ENCODE measurements at places on chromosomes 13 and 19. TPM values are rescaled to one million over a fixed set of nuclear protein-coding genes. Genes with fewer than 3 reads are reported as not detected.
A peak's percentile ranks its signal among the peaks of the same experiment; 100 is the strongest.

The OLFM4 gene
- 0.27 TPM for polyA plus RNA-seq

The KCNJ14 gene
- polyA plus RNA-seq, result 0.33 TPM

The LRRC25 gene
- polyA plus RNA-seq, result 7.0 TPM

The IZUMO2 gene
- polyA plus RNA-seq, result not detected

The RASAL3 gene
- 1.8 TPM for polyA plus RNA-seq

The CDX2 gene
- polyA plus RNA-seq, result not detected

The CCDC8 gene
- polyA plus RNA-seq, result 20.4 TPM

GRCh38 chr13:32426990-32427851, 709 bp downstream of the N4BP2L1 start:
- DNase-seq, result no peak

DNA sequence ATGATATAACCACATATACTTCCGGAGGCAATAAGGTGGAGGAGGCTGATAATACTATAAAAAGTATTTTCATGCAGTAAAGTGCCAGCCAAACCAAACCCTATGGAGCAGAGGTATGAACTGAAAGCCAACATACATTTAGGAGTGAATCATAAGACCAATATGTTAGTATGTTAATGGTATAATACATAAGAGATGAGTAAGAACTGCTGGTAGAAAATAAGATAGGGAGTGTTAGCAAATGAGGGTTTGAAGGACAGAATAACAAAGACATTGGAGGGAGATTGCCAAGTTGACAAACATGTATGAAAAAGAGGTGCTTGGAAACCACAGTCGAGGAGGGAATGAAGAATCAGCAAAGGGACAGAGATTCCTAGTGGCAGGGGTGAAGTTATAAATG, 10.8 kb downstream of the ENOX1 start:
- DNase-seq, result no peak

DNA sequence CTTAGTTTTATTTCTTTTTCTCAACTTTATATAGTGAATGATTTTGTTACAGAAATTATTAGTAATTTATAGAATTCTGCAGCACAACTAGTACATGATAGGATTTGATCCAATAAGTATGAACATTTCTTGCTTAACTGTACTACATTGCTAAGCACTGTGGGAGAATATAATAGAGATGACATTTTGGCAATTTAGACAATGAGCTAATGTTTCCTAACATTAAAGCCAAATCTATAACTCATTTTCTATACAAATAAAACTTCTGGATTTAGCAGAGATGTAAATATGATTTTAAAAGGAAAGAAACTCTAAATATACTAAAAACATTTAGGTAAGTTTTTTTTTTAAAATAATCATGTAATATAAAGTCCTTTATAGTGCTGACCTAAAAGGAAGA, 87.3 kb downstream of the FNDC3A start:
- no peak for DNase-seq

- no peak for DNase-seq
These were observed 783.3 kb upstream of the ATXN8OS start for GRCh38 chr13:69324090-69324886.

DNA sequence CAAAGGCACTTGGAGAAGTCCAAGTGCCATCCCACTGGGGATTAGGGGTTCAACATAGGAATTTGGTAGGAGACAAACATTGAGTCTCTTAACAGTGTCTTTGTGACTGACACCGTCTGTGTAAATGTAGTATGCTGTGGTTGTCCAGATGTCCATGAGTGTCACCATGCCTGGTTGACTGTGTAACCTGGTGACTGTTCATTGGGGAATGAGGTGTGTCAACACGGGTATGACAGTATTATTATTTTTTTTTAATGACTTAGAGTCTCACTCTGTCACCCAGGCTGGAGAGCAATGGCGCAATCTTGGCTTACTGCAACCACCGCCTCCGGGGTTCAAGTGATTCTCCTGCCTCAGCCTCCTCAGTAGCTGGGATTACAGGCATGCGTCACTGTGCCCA, 16.2 kb downstream of the PKN1 start:
- DNase-seq, result no peak

GRCh38 chr19:56577719-56578602, 10.7 kb downstream of the ZNF470 start:
- no peak for DNase-seq

DNA sequence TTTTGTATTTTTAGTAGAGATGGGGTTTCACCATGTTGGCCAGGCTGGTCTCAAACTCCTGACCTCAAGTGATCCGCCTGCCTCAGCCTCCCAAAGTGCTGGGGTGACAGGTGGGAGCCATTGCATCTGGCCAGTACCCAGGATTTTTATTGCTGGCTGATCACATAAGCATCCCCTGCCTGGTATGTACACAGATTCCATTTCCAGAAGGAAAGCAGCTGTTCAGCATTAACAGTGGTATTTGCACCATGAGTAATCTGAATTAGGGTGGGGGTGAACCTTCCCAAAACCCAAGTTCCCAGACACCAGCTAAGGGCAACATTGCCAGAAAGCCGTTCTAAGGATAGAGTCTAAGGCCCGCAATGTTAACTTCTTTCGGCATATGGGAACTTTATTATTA, 7.3 kb downstream of the ZNF555 start:
- DNase-seq, result no peak

- DNase-seq, result no peak
These were observed 20.9 kb upstream of the ATP11A start for GRCh38 chr13:112668924-112669323.

DNA sequence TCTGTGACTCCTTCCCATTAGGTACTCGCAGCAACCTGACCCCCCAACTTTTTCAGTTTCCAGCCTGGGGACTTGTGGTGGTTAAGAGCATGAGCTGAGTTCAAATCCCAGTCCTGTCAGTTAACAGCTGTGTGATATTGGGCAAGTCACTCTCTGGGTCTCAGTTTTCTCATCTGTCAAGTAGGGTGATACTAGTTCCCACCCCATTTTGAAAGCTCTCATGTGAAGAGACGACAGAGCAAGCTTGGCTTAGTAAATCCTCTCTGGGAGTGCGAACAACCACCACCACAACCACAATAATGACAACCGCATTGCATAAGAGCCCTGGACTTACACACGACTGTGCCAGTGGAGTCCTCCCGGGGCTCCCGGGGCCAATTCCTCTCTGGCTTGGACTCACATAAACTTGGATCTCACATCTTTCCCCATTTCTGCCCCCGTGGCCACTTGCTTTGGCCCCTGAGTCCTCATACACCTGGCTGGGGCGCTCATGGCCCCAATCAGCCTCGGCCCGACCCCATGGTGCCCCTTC, 454 bp downstream of the BLVRB start:
- DNase-seq, result no peak

GRCh38 chr19:2420490-2420889, 6.9 kb downstream of the TIMM13 start:
- DNase-seq, result no peak

GRCh38 chr13:45185286-45185685, 15.6 kb downstream of the KCTD4 start:
- DNase-seq, result no peak

GRCh38 chr13:91889641-91890040, 491.2 kb downstream of the GPC5 start:
- no peak for DNase-seq

DNA sequence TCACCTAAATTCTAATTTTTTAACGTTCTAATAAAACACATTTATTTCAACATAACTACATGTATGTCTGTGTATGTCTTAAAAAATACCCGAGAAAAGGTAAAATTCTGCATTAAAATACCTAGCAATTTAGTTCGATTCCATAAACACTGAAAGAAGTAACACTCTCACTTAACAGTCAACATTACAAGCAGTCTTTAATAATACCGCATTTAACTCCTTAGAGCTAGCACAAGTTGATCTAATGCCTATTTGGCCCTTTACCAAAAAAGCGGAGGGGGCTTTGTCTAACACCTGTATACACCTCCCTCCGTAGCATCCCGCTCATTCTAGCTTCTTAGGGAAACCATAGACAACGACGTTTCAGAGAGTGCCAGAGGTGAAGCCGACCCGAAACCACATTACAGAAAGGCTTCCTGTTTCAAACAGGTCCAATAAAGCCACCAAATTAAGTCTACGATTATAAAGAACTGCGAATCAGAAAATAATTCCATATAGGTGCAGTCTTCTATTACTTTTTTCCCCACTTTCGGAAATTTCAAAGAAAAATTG, 1.2 kb downstream of the SPART start:
- DNase-seq, result no peak

GRCh38 chr19:9818175-9818733, 625 bp downstream of the FBXL12 start:
- DNase-seq, result no peak

GRCh38 chr13:34308725-34309124, 490.8 kb downstream of the RFC3 start:
- DNase-seq, result no peak

DNA sequence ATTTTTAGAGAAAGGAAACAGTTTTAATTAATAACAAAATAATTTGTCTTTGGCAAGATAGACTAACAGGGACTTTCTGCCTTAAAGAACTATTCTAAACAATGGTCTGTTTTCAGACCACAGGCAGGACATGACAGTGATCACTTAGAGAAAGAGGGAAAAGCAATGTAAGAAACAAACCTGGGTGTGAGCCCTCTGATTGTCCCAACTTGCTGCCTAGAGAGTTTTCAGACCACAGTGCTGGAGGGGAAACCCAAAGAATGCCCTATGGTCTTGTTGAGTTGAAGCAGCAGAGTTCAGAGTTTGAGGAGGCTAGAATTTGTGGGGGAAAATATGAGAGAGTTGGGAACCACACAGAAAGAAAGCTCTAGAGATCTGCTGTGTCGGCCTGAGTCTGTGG, 38.1 kb downstream of the DGKH start:
- no peak for DNase-seq

GRCh38 chr13:24693862-24694471, 13.8 kb downstream of the ATP12A start:
- DNase-seq, result peak; percentile 15

GRCh38 chr13:31761951-31762350, 22.6 kb downstream of the RXFP2 start:
- DNase-seq, result no peak

GRCh38 chr13:38686577-38687245, at the start of gene FREM2:
TSS of gene FREM2 (plus strand) at chr13:38687077. CDS start at chr13:38687345, 268 bp downstream.
- DNase-seq, result peak; percentile 72

DNA sequence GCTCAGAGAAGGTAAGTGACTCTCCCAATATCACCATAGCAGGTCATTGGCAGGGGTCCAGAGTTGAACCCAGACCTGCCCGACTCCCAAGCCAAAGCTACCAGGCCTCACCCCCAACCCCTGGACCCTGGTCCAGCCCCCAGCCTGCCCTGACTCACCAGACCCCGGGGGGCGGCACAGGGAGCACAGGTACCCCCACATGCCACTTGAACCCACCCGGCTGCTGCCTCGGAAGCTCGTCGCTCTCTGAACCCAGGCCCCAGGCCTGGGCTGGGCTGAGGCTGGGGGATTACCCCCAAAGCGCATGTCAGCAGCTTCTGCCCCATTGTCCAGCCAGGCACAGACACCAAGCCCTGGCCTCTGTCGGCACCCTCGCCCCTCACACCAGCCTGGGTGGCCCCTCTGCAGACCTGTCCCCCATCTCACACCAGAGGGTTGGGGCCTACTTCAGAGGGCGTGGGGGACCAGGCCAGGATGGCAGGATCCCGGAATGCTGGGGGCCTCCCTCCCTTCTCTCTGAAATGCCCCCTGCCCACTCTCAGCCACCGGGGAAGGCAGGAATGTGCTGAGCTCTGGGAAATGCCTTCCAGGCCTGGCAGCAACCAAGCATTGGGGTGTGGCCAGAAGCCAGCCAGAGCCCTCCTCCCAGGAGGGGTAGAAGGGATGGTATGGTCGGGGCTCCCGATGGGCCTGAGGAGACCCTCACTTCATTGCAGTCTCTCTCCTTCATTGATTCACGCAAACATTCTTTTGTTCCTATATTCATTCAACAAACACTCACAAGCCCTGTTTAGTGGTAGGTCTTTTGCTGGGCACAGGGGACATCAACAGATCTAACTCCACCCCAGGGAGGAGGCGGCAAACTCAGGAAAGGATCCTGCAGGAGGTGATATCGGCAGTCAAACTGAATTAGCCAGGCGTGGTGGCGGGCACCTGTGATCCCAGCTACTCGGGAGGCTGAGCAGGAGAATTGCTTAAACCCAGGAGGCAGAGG, 1.7 kb upstream of the PRX start:
- no peak for DNase-seq

DNA sequence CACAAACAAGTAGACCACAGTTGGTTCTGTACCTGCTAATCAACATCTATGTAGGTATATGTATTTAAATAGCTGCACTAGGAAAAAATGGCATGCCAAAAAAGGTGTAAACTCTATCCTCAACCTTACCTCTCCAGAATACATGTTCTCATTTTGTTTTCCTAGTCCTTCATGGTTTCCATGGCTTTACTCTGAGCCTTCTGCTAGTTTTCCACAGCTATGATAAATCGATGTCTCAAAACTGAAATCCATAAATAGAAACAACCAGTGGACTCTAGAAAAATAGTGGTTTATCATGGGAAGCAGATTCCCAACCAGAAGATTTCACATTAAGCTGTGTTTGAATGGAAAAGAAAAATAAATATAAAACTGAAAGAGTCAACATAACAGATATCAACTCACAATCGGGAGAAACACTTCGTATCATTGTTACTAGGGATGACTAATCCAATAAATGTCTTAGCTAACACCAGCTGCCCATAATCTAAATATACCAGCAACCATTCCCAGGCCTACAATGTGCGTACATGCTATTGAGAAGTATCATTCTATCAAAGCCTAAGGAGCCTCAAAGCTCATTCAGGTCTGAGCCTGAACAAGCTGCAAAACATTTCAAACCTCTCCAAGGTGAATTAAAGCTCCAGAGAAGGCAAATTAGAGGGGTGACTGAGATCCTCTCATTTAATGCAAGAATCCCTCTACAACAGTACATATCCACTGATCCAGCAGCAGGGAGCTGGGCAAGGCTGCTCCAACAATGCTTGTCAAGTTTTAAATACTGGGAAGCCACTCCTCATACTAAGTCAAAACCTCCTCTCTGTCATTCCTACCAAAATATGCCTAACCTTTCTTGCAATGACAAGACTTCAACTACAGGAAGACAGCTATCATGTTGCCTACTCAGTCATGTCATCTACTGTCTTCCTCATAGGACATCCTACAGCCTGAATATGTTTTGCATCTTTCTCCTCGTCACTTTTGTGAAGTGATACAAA, 90.2 kb downstream of the KCTD12 start:
- DNase-seq, result no peak

GRCh38 chr19:19743176-19743575, 10.3 kb upstream of the ZNF14 start:
- no peak for DNase-seq

GRCh38 chr13:46605076-46605824, 52.3 kb downstream of the LRCH1 start:
- no peak for DNase-seq

- no peak for DNase-seq
These were observed 233.1 kb downstream of the LACC1 start for GRCh38 chr13:44112700-44113329.

- DNase-seq, result no peak
These were observed 389 bp upstream of the ZNF649 start for GRCh38 chr19:51905206-51905605.

GRCh38 chr19:49701271-49701786, 10.4 kb downstream of the CPT1C start:
- no peak for DNase-seq

Data from urinary bladder (tissue), 4 donors.